ENCODE measurements at places on chromosomes 7 and 10. TPM values are rescaled to one million over a fixed set of nuclear protein-coding genes. Genes with fewer than 3 reads are reported as not detected.
A peak's percentile ranks its signal among the peaks of the same experiment; 100 is the strongest.

DNA sequence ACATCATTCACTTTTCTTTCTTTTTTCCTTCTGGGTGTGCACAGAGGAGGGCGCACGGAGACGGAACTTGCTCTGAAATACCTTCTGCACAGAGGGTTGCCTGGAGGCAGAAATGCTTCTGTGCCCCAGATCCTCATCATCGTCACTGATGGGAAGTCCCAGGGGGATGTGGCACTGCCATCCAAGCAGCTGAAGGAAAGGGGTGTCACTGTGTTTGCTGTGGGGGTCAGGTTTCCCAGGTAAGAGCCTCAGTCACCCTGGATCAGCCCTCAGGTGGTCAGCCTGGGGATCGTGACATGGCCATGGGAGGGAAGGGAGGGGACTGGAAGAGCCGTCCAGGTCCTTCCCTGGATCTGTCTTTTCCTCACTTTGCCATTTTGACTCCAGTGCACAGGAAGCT is 33.6 kb downstream of the VWA2 start:
- no peak overlapping the region for H3K4me3 ChIP-seq
- no peak for DNase-seq
- peaks cover 7% of the 10 kb centered on the region for H3K27me3 ChIP-seq
- no peaks in the 10 kb centered on the region for H3K36me3 ChIP-seq

- H3K27me3 ChIP-seq: no peaks in the 10 kb centered on the region
- H3K4me3 ChIP-seq: no peak overlapping the region
- peaks cover under 1% of the 10 kb centered on the region for H3K36me3 ChIP-seq
- H3K4me1 ChIP-seq: peaks cover 10% of the 10 kb centered on the region
- DNase-seq: no peak
- H3K27ac ChIP-seq: no peak overlapping the region
These were observed 61.5 kb upstream of the NKX6-2 start for GRCh38 chr10:132847416-132847777.

DNA sequence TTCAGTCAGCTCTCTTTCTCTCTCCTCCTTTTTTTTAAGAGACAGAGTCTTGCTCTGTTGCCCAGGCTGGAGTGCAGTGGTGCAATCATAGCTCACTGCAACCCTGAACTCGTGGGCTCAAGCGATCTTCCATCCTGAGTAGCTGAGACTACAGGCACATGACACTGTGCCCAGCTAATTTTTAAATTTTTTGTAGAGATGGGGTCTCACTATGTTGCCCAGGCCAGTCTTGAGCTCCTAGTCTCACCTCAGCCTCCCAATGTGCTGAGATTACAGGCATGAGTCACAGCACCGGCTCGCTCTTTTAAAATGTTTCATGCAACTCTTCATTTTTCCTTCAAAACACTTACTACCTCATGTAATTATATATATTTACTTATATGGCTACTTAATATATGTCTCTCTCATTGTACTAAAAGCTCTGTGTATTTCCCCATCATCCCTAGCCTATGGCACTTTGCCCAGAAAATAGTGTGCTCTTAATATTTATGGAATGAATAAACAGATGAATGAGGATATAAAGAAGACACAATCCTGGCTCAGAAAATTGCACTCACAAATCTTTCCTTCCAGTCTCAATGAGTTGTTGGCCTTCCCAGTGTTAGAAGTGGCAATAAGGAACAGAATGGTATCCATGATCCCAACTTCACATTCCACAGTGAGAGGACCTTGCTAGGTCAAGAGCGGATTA is 33.9 kb downstream of the EBLN1 start:
- no peak overlapping the region for H3K4me3 ChIP-seq
- no peaks in the 10 kb centered on the region for H3K36me3 ChIP-seq
- no peak for DNase-seq

DNA sequence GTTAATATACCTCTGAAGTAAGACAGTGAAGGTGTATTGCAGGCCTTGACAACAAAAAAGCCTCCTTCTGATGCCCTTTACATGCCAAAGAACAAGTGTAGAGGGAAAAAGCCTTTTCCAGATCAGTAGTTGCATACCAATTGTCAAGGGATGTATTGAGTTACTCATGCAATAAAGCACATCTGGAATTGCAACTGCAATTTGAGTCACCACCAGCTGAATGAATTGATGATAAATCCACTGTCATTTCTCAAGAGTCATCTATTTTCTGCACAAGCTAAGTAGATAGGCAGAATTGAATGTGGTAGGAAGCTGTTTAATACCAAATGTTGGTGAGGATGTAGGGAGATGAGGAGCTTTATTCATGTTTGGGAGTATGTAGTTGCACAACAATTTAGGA is 325.9 kb upstream of the SMIM30 start:
- no peak overlapping the region for H3K27ac ChIP-seq
- DNase-seq: no peak
- no peak overlapping the region for H3K4me3 ChIP-seq
- no peaks in the 10 kb centered on the region for H3K27me3 ChIP-seq

The CLRN3 gene
- total RNA-seq: not detected

The FEZF1 gene
- total RNA-seq: not detected

DNA sequence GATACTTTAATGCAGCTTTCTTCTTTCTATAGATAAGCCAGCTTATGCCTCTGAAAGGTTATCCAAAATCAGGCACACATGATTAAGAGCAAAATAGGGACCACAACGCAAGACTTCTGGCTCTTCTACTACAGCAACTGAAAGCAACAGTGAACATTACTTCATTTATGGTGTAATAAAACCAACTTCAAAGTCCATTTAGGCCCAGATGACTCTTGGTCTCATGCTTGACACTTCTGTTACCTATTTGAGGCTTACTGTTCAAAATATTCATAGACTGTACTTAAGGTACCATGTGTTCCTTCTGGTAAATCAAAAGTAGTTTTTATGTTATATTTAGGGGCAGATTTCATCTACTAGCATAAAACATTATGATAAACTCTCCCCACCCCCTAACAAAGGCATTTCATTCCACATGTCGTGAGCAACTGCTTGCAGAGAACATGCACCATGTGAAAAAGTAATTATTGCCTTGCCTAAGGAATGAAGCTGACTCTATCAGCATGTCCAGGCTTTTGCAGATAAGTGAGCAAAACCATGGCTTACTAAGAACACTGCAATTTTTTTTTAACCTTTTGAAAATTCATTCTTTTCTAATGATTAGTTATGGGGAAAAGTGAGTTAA is 154.9 kb upstream of the ITGB1 start:
- peaks cover 8% of the 10 kb centered on the region for H3K27me3 ChIP-seq
- peaks cover 70% of the 10 kb centered on the region for H3K4me1 ChIP-seq
- DNase-seq: no peak
- H3K36me3 ChIP-seq: no peaks in the 10 kb centered on the region
- H3K4me3 ChIP-seq: no peak overlapping the region

- DNase-seq: no peak
- no peaks in the 10 kb centered on the region for H3K27me3 ChIP-seq
- no peaks in the 10 kb centered on the region for H3K4me1 ChIP-seq
- H3K27ac ChIP-seq: no peak overlapping the region
- H3K4me3 ChIP-seq: no peak overlapping the region
These were observed 394.7 kb upstream of the AKR1E2 start for GRCh38 chr10:4431114-4431863.

GRCh38 chr10:69644658-69645295 is 14.7 kb downstream of the FAM241B start:
- DNase-seq: peak; percentile 68
- H3K27me3 ChIP-seq: no peaks in the 10 kb centered on the region
- H3K36me3 ChIP-seq: no peaks in the 10 kb centered on the region
- H3K4me3 ChIP-seq: no peak overlapping the region

The MYL10 gene
- total RNA-seq: not detected

DNA sequence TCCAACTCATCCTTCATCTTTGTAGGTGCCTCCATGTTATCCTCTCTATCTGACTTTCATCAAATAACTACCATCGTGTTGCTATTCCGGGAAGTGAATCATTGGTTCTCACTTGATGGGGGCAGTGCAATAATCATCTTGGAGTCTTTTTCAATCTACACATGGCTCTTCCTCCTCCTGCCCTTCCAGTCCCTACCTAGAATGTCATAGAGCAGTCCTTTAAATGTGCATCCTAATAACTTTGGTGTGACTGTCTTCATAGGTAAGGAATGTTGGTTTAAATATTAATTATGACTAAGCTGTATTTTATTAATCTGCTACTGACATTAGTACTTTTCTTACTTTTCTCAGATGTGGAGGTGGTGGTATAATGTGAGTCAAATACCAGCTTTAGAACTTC is 8.4 kb upstream of the CDK14 start:
- H3K4me1 ChIP-seq: no peaks in the 10 kb centered on the region
- peaks cover 10% of the 10 kb centered on the region for H3K27me3 ChIP-seq
- no peak overlapping the region for H3K4me3 ChIP-seq
- H3K36me3 ChIP-seq: no peaks in the 10 kb centered on the region
- DNase-seq: no peak

DNA sequence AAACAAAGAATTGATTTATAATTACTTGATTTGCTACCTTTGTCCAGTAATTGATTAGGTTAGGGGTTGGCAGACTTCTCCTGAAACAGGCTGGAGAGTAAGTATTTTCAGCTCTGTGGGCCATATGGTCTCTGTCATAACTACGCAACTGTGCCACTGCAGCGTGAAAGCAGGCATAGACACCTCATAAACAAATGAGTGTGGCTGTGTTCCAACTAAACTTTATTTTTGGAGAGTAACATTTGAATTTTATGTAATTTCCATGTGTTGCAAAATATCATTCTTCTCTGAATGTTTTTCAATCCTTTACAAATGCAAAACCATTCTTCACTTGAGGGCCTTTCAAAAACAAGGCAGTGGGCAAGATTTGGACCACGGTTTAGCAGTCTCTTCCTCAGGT is 76.9 kb downstream of the GALNT17 start:
- no peaks in the 10 kb centered on the region for H3K4me1 ChIP-seq
- no peaks in the 10 kb centered on the region for H3K36me3 ChIP-seq
- H3K27ac ChIP-seq: no peak overlapping the region
- no peaks in the 10 kb centered on the region for H3K27me3 ChIP-seq
- no peak for DNase-seq
- no peak overlapping the region for H3K4me3 ChIP-seq

GRCh38 chr10:64546073-64546472 is 1024.9 kb downstream of the REEP3 start:
- H3K36me3 ChIP-seq: no peaks in the 10 kb centered on the region
- H3K27me3 ChIP-seq: no peaks in the 10 kb centered on the region
- no peak overlapping the region for H3K4me3 ChIP-seq
- no peak overlapping the region for H3K27ac ChIP-seq
- H3K4me1 ChIP-seq: no peaks in the 10 kb centered on the region

The ACSL5 gene
- 33.7 TPM for total RNA-seq

GRCh38 chr7:10100572-10100971 is 873.1 kb upstream of the PHF14 start:
- H3K27ac ChIP-seq: no peak overlapping the region
- no peak for DNase-seq
- no peaks in the 10 kb centered on the region for H3K4me1 ChIP-seq
- no peaks in the 10 kb centered on the region for H3K36me3 ChIP-seq
- H3K27me3 ChIP-seq: no peaks in the 10 kb centered on the region

The OR2A2 gene
- total RNA-seq: not detected

- no peak for DNase-seq
- peaks cover 2% of the 10 kb centered on the region for H3K27me3 ChIP-seq
- H3K36me3 ChIP-seq: no peaks in the 10 kb centered on the region
- no peak overlapping the region for H3K4me3 ChIP-seq
These were observed 130.8 kb downstream of the ITGA8 start for GRCh38 chr10:15588635-15589508.

- no peaks in the 10 kb centered on the region for H3K4me1 ChIP-seq
- H3K27ac ChIP-seq: no peak overlapping the region
- DNase-seq: no peak
- H3K27me3 ChIP-seq: no peaks in the 10 kb centered on the region
- no peak overlapping the region for H3K4me3 ChIP-seq
These were observed 336.6 kb upstream of the MKI67 start for GRCh38 chr10:128462844-128463243.

GRCh38 chr10:104734433-104734832 is 93.3 kb downstream of the SORCS3 start:
- H3K27ac ChIP-seq: no peak overlapping the region
- H3K4me3 ChIP-seq: no peak overlapping the region
- no peaks in the 10 kb centered on the region for H3K4me1 ChIP-seq
- H3K36me3 ChIP-seq: no peaks in the 10 kb centered on the region
- peaks cover 9% of the 10 kb centered on the region for H3K27me3 ChIP-seq

DNA sequence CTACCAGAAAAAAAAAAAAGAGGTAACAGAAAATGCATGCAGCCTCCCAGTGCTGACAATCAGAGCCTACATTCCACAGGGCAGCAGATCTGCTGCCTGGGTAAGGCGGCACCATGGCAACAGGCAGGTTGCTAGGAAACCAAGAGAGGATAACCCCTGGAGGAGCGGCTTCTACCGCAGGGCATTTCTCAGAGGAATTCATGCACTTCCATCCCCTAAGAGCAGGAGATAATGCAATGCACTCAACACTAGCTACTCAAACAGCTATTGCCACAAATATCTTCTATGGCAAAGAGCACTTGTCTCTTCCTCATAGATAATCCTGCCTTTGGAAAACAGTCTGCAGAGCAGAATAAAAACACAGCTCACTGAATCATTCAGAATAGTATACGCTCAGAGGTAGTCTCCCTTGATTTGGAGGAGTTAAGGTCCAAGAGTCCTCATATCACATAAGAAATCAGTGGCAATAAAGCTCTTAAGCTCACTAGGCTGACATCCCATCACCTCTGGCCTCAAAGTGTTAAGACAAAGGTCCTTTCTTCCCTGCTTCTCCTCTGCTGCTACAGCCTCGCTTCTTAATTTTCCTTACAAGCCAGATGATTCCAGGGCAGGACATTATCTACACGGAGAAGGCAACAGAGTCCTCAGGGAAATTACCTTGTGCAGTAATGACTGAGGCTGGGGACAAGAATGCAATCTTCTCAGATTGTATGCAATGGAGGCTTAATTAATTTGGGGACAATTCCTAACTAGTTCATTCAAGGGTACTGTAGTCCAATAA is 10.7 kb downstream of the PSAP start:
- DNase-seq: no peak
- H3K4me1 ChIP-seq: peaks cover 70% of the 10 kb centered on the region
- H3K27ac ChIP-seq: no peak overlapping the region
- no peak overlapping the region for H3K4me3 ChIP-seq
- H3K36me3 ChIP-seq: no peaks in the 10 kb centered on the region
- H3K27me3 ChIP-seq: no peaks in the 10 kb centered on the region

The RARRES2 gene
- not detected for total RNA-seq

DNA sequence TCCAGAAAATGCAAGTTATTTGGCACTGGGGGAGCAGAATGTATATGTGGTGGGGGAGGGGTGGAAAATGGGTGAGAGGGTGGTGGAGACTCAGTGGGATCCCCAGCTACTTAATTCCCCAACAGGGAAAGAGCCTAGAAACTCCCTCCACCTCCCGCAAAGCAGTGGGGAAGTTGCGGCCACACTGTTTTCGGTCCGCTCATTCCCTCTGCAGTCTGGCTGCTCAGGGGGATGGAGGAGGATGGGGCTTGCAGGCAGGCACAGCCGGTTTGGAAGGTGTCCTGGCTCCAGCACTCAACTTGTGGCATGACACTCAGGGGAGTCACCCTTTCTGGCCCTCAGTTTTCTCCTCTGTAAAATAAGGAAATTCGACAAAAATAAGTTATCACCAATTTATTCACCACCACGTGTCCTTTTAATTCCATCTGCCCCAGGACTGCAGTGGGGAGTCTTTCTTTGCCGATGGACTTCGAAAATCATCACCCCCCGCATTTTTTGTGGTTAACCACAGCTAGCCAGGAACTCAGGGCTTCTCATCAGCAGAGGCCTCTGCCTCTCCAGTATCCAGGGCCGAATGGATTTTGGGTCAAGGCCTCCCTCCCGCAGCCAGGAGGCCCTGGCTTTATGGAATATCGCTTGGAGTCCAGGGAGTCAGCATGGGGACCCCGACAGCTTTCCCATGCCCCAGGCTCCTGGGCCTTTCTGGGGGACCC is 1.6 kb upstream of the HTRA1 start:
- H3K4me1 ChIP-seq: peaks cover 7% of the 10 kb centered on the region
- H3K4me3 ChIP-seq: no peak overlapping the region
- no peaks in the 10 kb centered on the region for H3K36me3 ChIP-seq
- H3K27ac ChIP-seq: no peak overlapping the region
- DNase-seq: no peak
- H3K27me3 ChIP-seq: peaks cover 56% of the 10 kb centered on the region

The GJD4 gene
- total RNA-seq: not detected

All from activated CD8-positive, alpha-beta T cell treated with anti-CD3 and anti-CD28 coated beads for 36 hours (primary cell).